ENCODE measurements at places on chromosomes 5 and 9.

- no peak for DNase-seq
Measured at GRCh38 chr5:157263496-157264090, 2.3 kb upstream of the CYFIP2 start.

DNA sequence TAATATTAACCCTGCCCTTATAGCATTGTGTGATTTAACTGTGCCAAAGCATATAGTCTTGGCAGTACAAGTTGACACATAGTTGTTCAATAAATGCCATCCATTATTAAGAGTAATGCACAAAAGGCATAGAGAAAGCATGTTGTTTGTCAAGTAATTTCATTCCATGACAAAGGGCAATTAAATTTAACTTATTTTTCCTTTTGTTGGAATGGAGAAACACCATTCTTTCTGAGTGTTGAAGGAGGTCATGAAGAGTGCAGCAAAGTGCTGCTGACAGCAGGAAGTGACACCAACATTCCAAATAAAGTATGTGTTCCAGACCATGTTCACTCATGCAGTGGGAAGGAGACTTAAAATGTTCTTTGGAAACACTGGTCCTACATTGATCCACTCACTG is 29.1 kb downstream of the ANKDD1B start:
- DNase-seq = no peak

DNA sequence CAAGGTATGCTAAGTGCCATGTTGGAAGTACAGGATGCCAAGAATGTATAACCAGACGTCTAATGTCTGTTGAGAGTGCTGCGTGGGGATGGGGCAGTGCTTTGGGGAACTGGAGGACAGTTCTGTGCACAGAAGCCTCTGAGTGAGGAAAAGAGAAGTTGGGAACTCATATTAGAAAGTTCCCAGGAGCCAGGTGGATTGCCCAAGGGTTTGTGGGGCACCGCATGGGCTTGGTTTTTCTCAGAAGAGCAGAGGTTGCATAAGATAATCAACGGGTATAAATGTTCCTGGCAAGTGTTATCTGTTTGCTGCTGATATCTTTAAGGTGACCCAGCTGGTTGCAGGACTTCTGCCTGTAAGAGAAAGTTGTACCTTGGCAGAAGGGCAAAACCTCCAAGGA is 13.1 kb downstream of the HRH2 start:
- no peak for DNase-seq

DNA sequence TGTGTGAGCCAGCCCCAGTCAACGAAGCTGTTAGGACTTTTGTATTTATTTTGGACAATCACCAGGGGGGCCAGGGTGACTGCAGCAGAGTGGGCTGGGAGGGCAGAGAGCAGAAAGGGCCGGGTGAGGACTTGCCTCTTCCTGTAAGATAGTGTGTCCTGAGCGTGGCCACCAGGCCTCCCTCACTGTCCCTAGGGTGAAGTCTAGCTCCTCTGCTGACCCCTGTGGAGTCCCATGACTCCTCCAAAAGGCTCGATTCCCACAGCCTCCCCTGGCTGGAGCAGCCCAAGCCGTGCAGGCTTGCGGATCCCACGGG is 147.8 kb downstream of the RXRA start:
- DNase-seq = no peak

- no peak for DNase-seq
Measured at GRCh38 chr9:16070455-16071145, 517.8 kb downstream of the CCDC171 start.

DNA sequence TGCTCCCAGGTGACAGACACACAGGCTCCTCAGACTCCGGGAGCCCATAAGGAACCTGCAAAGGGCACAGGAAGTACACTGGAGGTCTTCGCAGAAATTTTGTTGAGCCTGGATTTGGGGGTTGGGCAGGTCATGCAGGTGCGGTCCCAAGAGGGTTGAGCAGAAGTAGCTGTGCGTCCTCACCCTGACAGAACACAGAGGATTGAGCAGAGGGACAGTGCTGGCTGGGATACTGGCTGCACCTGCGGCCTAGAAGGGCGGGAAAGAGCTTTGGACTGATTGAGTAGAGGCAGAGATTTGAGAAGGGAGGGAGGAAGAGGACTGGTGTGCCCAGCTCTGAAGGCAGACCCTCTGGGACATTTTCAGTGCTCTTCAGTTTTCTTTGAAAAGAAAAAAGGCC is 65.4 kb downstream of the PTPDC1 start:
- no peak for DNase-seq

DNA sequence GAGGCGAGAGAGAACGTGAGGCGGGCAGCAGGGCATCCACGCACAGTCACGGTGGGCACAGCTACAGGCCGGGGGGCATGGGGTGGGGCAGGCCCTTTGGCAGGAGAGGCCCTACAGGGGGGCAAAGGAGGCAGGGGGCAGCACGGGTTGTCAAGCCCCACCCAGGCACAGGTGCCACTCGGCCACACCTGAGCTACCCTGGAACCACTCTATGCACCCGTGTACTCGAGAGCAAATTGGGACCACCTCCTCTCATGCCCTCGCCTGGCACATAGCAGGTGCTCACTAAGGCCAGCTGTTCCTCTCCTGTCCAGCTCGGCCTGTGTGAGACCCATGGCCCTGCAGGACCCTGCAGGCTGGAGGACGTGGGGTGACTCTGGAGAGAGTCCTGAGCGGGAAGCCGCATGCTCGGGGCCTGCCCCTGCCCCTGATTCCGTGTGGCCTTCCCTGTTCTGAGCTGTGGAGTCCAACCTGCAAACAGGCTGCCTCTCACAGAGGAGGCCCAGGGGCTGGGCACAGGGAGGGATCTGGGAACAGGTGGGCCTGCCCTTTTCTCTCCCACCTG is 31.4 kb upstream of the SARDH start:
- DNase-seq = peak; percentile 55

GRCh38 chr5:16980983-16981382 is 44.9 kb upstream of the MYO10 start:
- peak; percentile 1 for DNase-seq

- no peak for DNase-seq
Measured at GRCh38 chr9:108052431-108053080, 563.0 kb upstream of the KLF4 start.

- no peak for DNase-seq
Measured at GRCh38 chr5:72541501-72542225, 34.5 kb upstream of the ZNF366 start.

All from mesenteric fat pad (tissue), 1 donor.